ENCODE measurements at places on chromosomes 7 and 10.
A peak's percentile ranks its signal among the peaks of the same experiment; 100 is the strongest.

DNA sequence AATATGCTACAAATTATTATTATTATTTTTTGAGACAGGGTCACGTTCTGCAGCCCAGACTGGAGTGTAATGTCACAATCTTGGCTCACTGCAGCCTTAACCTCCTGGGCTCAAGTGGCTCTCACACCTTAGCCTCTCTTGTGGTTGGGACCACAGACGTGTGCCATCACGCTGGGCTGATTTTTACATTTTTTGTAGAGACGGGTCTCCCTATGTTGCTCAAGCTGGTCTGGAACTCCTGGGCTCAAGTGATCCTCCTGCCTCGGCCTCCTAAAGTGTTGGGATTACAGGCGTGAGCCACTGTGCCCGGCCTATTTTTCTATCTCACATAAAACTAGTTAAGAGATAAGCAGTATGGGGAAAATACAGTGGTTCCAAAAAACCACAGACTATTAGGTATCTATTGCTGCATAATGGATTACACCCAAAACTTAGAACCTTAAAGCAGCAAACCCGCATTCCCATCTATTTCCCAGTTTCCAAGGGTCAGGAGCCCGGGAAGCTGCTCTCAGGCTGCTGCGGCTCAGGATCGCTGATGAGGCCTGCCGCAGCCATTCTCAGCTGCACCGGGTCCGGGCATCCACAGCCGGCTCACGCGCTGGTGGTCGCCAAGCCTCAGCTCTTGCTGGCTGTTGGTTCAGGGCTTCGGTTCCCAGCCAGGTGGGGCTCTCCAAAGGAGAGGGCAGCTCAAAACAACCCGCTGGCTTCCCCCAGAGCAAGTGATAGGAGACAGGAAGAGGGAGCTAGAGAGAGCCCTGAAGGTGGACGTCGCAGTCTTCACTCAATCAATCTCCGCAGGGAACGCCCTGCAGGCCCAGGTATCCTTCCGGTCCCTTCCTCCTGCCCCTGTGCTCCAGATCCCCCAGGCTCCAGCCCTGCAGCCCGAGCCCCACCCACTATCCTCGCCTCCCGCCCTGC is 128.2 kb downstream of the UBE2H start:
- DNase-seq = peak; percentile 55

GRCh38 chr10:121683816-121684215 is 85.6 kb upstream of the FGFR2 start:
- no peak for DNase-seq

DNA sequence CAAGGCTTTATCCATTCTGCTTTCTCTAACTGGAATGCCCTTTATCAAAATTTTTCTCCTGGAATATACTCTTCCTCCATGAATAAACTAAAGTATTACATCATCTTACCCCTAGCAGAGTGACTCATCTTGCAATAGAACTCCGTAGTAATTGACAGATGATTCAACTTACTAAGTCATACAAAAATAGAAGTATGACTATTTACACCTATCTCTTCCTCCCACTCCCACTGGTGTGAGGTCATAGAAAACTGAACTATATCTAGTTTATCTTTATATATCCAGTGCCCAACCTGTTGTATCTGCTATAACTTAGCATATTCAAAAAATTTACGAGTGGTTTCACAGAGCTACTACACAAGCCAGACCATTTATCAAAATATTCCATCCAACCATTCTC is 26.1 kb downstream of the ABCB1 start:
- no peak for DNase-seq

DNA sequence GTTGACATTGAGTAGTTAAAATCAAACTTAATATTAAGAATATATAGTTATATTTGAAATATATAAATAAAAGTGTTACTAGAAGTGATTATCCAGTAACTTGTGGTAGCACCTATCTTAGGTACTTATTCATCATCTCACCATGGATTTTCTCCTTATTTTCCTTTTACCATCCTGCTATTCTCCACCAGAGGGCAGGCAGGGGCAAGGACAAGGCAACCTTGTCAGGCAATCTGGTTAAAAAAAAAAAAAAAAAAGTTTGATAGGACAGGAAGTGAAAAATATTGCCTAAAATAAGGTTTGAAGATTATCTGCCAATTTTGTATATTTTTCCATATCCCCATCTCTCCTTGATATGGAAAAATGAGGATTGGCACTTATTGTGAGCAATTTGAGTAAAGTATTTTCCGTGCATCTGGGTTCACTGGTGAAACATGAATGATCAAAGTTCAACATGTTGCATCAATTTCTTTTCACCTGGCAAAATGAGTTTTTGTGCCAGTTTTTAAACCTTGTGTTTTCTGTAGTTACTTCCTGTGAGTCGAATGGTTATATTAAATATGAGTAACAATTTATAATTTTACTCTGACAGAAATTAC is 256.7 kb downstream of the AGMO start:
- DNase-seq = peak; percentile 16

DNA sequence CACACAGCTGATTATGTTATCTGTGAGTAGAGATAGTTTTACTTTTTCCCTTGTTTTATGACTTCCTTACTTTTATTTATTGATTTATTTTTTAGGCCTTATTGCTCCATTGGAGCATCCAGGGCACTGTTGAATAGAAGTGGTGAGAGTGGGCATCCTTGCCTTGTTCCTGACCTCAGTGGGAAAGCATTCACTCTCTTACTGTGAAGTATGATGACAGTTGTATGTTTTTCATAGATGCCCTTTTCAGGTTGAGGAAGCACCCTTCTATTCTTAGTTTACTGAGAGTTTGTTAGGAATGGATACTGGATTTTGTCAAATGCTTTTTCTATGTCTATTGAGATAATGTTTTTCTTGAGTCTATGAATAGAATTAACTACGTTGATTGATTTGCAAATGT is 88.6 kb downstream of the XRCC2 start:
- no peak for DNase-seq

DNA sequence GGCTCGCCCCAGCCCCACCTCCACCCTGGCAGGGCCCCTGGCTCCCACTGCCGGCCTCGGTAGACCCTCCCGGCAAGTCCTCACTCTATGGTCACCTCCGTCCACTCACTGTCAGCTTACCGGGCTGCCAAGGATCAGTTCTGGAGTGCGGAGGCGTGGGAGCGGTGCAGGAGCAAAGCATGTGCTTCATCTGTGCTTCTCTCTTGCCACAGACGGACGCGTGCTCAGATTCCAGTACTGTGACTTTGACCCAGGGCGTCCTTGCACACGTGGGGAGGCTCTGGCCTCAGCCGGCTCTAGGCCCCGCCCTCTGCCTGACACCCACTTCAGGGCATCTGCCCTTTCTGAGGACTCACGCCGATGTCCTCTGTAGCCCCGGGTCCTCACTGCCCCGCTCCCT is 547.5 kb upstream of the FOXK1 start:
- no peak for DNase-seq

- no peak for DNase-seq
Observed at GRCh38 chr10:65335311-65335710, 1590.5 kb upstream of the LRRTM3 start.

GRCh38 chr10:127215866-127216265 is 19.5 kb upstream of the INSYN2A start:
- DNase-seq = no peak

GRCh38 chr7:105046414-105046813 is 32.4 kb downstream of the KMT2E start:
- no peak for DNase-seq

GRCh38 chr7:71472962-71473361 is 341.0 kb downstream of the GALNT17 start:
- DNase-seq = no peak

- no peak for DNase-seq
Observed at GRCh38 chr7:107230334-107230733, 61.5 kb downstream of the HBP1 start.
